Renal cortex interstitium (tissue), 15 donors: ENCODE measurements at places on chromosomes 1 and 21.

- no peak for DNase-seq
Measured at GRCh38 chr21:45104560-45104959, 30.2 kb downstream of the ADARB1 start.

DNA sequence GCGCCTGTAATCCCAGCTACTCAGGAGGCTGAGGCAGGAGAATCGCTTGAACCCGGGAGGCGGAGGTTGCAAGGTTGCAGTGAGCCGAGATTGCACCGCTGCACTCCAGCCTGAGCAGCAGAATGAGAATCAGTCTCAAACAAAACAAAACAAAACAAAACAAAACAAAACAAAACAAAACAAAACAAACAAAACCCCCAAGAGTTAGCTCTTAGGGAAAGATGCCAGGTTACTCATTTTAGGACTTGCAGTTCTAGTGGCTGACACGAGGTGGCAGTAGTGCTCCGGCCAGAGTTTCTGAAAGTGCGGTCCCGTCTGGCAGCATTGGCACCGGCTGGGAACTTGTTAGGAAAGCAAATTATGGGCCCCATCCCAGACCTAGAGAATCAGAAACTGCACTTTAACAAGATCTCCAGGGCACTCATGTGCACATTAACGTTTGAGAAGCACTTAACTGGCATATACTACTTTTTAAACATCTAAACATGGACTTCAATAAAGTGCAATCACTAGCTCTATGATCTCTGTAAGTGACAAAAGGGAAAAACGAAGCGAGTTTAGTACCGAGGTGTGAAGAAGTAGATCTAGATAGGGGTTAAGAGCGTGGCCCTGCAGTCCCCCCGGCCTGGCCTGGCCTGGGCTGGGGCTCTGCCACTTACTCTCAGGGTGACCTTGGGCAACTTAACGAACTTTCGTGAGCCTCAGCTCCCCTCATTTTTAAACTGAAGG lies 41.9 kb upstream of the TNFRSF1B start:
- no peak for DNase-seq

- no peak for DNase-seq
Measured at GRCh38 chr1:201828217-201828819, 639 bp upstream of the IPO9 start.

DNA sequence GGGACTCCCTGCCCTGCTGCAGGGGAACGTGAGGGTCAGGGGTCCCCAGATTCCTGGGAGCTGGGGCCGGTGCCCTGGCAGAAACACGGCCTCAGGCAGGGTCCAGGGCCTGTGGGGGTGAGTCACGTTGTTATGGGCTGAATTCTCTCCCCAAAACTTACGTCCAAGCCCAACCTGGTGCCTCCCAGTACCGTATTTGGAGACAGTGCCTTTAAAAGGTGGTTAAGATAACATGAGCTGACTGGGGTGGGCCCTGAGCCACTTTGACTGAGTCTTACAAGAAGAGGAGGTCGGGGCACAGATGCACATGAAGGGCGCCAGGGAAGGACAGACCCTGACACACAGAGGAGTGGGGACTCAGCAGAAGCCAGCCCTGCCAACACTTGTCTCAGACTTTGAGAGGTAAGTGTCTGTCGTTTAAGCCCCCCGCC lies 99.9 kb downstream of the WDR4 start:
- no peak for DNase-seq

GRCh38 chr1:56137090-56137489 lies 442.3 kb downstream of the PLPP3 start:
- no peak for DNase-seq

DNA sequence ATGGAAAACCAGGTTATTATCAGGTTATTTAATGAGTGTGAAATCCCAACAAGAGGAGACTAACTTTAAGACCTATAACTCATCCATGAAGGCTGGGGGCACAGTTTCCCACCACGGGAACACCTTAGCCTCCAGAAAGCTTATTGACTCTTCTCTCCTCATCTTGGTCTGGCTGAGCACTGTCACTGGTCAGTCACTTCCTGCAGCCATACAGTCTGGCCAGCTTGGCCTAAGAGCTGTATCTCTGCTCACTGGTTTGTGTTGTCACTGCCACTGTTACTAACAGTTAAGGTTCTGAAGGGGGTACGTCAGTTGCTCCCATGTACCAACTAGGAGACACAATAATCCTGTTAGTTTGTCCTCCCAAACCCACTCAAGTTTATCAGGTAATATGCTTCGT lies 16.7 kb upstream of the DDAH1 start:
- no peak for DNase-seq

DNA sequence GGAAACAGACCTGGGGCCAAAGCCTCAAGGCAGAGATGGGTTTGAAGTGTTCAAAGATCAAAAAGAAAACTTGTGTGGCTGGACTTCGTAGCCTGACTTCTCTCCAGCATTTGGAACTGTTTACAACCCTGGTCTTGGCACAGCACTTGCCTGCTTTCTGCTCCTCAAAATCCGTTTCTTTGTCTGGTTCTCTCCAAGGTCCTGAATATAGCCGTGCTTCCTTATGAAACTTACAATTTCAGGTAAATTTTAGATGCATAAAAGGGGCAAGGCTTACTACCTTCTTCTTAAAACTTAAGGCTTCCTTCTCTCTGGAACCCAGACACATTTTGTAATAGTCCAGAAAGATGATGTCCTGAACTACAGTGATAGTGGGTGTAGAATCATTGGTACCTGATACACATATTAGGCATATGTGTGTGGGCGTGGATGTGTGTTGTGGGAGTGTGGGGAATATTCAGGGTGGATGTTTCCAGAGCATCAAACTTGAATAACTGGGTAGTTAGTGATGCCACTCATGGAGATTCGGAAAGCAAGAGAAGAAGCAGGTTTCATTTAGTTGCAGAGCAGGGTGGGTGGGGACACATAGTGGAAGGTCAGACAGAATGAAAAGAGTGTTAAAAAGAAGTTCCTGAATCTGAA lies 26.4 kb upstream of the FAM78B start:
- DNase-seq: no peak
